Activated CD4-positive, alpha-beta T cell treated with anti-CD3 and anti-CD28 coated beads, Interleukin-2, amount 50 U/mL, for 1 hour (primary cell): ENCODE measurements at places on chromosomes 3 and 15.

- no peak for DNase-seq
These were observed 22.9 kb upstream of the THUMPD3 start for GRCh38 chr3:9339761-9340471.

DNA sequence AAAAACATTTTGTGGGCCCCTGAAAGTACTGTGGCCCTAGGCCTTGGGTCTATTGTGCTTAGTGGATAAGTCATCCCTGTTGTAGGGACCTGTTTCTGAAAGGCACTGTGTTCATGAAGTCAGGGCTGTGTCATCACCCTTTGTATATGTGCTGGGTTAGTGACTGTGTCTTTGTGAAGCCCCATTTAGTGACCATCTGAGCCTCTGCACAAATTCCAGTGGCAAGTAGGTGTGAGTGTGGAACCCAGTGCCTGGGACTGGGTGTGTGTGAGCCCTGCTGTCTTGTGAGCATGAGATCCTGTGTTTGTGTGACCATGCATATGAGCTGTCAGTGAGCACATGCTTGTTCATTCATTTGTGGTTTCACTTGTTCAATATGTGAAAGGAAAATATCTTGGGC, 1.2 kb upstream of the HYAL1 start:
- no peak for DNase-seq

DNA sequence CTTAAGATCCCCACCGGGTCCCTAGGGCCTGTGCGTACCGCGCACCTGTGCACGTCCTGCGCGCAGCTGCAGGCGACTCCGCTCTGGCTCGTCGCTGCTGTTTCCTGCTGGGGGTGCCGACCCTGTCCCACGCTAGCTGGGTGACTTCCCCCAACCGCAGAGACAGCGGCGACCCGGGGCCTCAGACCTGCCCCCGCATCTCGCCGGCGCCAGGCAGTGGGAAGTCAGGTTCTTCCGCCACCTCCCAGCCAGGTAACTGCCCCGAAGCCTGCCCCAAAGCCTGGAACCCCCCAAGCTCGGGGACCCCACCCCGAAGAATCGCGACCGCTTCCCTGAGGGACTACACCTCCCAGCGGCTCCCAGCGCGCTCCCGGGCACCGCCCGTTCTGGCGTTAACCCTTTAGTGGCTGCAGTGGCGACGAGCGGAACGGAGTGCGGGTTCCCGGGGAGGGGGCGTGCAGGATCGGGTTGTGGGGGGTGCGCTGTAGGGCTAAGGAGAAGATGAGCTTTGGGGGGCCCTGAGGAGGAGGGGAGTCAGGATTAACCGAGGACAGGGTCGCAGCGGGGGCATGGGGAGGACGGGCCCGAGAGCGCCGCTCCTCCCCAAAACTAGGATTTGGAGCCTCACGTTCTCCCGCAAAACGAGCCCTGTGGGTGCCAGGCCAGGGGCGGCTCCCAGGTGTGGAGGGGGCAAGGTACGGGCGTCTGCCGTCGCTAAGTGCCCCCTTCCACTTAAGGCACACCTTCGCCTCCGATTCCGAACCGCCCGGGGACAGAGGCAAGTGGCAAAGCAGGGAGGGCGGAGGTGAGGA, 589 bp downstream of the NEIL1 start:
- DNase-seq = peak; percentile 47

DNA sequence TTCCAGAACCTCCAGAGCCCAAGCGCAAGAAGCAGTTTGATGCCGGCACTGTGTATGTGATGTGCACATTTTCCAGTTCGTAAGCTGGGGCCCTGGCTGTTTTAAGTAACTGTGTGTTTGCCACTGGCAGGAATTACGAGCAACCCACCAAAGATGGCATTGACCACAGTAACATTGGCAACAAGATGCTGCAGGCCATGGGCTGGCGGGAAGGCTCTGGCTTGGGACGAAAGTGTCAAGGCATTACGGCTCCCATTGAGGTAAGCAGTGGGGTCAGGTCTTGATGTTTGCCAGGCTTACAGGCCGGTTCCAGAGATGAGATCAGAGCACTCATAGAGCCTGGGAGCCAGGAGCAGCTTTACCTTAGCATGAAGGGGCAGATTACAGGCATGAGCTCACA, 28.4 kb downstream of the RBM5 start:
- no peak for DNase-seq

DNA sequence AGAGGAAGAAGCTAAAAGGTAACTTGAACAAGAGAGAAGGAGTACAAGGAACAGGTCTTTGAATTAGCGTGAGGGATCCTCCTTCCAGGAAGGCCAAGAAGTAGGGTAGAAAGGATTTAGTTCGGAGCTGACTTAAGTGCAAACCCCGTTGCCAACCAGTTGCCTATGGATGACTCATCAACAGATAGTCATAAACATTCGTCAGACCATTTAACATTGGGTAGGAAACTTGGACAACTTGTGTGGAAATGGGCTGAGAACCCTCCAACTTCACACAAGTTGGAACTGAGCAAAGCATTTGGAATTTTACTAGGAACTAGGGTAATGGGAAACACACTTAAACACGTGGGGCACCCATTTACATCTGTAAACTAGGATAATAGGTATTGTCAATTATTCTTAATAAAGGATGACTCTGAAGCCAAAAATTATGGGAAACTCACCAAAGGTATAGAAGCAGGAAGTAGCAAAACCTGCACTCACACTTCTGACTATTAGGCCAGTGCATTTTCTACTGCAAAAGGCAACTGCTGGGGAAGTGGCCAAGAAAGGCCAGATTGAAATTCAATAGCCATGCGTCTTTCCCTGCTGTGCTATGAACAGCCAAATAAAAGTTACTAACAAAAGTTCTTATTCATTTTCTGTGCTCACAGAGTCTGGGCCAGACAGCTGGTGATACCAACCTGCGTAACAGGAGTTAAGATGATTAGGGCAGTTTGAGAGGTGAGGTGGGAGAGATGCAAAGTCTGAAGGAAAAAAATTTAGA, 174.5 kb upstream of the TMC3 start:
- no peak for DNase-seq

DNA sequence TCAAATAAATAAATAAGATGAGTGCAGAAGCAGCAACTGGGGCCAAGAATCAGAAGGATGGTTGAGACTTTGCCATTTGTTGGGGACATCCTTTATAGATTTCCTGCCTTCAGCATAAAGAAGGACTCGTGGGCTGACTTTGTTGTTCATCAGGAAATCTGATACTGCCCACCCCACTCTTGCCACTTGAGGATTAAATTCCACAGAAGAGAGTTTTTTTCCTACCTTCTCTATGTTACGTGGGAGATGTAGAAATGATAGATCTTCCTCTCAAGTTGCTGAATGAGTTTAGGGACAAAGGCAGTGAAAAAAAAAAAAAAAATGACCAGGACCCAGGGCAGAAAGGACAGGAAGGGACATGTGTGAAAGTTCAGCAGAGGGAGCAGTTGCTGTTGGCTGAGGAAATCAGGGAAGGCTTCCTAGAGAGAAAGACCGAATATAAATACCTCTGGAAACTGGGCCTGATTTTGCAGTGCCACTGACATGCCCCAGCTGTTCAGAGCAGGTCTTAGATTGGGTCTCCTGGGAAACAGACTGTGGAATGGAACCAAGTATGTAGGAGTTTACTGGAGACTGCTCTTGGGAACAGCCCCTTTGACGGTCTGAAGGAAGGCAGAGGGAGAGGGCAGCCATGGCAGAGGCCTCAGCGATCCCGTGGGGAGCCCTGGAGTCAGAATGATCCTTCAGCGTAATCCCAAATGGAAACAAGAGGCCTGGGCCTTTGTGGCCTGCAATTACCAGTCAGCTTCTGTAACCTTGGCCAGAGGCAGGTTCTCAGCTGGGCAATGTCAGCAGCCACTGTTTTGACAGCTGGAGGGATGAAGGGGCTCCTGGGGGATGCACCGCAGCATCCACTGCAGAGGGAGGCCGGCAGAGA, 50.9 kb downstream of the C3orf20 start:
- no peak for DNase-seq

DNA sequence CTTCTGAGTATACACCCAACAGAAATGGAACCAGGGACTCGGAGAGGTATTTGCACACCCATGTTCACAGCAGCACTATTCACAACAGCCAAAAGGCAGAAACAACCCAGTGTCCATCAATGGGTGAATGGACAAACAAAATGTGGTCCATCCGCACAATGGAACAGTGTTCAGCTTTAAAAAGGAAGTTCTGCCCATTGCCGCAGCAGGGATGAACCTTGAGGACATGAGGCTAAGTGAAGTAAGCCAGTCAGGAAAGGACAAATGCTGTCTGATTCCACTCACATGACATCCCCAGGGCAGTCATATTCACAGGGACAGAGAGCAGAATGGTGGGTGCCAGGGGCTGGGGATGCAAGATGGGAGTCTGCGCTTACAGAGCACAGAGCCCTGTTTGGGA, 7.5 kb downstream of the IQSEC1 start:
- DNase-seq = no peak

DNA sequence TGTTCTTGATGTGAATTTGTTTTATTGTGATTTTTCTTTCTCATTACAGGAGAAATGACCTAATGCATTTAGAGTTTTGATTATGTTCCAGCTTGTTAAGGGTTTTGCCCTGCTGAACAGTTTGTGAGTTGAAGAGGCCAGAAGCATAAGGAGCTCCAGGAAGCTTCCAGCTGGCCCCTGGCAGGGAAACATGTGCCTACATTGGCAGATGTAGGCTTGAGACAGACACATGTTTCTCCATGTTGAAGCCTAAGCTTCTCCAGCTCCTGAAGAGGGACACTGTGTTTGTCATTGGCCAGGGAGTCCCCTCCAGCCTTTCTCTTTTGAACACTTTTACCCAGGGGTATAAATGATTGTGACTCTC, 88.4 kb downstream of the ASB7 start:
- DNase-seq = no peak

DNA sequence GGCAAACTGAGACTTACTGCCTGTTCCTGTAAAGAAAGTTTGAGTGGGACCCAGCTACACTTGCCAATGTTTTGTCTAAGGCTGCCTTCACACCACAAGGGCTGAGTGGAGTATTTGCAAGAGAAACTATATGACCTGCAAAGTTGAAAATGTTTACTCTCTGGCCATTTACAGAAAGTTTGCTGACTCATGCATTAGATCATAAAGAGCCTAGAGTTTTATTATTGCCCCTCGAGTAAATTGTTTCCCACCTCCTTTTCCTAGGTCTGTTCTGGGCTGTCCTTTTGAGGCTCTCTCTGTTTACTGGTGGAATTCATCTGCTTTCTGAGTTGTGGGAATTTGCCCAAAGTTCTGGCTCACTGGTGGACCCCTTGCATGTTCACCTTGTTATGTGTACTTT, 6.7 kb upstream of the PROK2 start:
- no peak for DNase-seq

GRCh38 chr15:84684092-84684491, 26.1 kb upstream of the NMB start:
- DNase-seq = no peak

DNA sequence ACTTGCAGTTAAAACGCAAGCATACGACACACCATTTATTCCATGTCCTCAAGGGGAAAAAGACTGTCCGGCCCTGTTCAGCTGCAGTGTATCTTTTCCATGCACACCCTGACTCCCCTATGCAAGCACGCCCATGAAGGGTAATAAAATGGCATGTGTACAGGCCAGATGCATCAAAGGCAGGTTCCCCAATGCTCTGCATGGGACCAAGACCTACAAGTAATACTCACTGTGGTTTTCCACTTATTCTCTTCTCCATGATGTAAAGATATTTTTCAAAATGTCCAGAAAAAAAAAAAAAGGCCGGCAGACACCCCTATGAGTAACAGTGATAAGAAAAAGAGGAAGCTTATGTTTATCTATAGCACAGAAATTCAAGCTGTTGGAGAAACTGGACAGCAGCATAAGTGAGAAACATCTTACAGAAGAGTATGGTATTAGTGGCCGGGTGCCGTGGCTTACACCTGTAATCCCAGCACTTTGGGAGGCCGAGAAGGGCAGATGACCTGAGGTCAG, 70.8 kb downstream of the MCF2L2 start:
- no peak for DNase-seq

- DNase-seq = no peak
These were observed 153.8 kb downstream of the IGF1R start for GRCh38 chr15:98802187-98802586.

GRCh38 chr3:160065786-160066185, 77.2 kb downstream of the IL12A start:
- no peak for DNase-seq

GRCh38 chr3:153640689-153641665, 479.0 kb downstream of the RAP2B start:
- DNase-seq = no peak
